ENCODE measurements at places on chromosomes 7 and 10.

- DNase-seq = peak; percentile 95
These were observed 24.5 kb upstream of the EEPD1 start for GRCh38 chr7:36128448-36129047.

DNA sequence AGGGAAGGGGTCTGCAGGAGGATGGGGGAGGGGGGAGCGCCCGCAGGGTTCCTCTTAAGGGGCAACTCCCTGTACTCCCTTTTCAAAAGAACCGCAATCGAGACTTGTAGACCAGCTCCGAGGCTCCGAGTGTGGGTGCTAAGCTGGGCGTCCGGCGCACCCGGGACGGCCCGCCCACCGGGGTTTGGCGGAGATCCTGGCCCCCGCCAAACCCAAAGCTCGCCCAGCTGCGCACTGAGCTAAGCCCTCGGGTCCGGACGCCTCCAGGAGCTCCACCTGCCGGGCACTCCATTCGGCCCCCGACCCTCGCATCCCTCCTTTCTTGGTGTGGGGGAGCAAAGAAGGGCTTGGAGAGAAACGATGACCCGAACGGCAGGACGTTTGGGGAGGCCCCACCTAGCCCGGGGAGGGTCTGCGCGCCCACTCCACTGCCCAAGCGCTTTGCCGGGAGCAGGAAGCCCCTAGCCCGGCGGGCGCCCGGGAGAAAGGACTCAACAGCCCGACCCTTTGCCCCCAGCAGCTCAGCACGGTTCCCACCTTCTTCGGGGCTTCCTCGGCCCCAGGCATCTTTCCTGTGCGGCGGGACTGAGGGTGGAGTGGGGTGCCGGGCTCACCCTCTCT is 651 bp downstream of the AFAP1L2 start:
- no peak for DNase-seq

DNA sequence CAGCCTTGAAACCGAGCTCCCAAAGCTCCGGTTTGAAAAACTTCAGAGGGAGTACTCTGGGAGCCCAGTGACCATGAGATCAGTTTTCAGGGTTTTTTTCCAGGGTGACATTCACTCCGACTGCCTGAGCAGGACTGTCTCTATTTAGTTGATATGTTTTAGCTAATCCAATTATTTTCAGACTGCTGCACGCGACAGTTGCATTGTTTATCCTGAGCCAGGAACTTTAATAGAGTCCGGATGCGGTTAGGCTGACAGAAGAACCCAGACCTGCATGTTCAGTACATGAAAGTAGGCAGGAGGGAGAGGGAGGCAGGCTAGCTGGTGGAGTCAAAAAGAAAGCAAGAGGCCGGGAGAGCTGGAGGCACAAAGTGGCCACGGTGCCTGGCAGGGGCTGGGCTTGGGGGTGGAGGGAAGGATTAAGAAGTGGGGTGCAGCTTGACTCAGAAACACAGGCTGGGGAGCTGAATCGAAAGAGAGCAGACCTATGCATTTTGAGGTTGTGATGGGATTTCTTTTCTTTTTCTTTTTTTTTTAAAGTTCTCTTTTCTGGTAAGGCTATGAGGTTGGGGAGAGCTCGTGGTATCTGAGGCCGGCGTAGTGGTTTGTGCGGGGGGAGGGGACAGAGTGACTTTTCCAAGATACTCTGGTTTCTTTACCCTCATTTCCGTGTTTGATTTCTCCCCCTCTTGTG is 5.7 kb downstream of the GATA3 start:
- DNase-seq = no peak

DNA sequence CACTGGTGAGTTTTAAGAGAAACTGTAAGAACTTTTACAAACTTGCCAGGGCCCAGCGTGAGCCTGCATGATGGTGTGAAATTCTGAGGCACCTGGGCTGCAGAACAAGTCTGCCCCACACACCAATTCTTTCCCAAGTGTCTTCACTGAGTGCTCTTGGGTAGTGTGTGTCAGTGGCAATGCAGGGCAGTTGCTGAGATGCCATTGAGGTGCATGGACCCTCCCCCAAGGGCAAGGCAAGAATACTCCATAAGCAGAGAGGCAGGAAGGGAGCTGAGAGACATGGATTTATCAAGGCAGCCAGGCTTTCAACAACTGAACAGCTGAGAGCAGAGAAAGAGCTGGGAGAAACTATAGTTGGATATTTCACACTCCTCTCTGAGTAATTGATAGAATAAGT is 801.2 kb downstream of the GRID1 start:
- DNase-seq = no peak

DNA sequence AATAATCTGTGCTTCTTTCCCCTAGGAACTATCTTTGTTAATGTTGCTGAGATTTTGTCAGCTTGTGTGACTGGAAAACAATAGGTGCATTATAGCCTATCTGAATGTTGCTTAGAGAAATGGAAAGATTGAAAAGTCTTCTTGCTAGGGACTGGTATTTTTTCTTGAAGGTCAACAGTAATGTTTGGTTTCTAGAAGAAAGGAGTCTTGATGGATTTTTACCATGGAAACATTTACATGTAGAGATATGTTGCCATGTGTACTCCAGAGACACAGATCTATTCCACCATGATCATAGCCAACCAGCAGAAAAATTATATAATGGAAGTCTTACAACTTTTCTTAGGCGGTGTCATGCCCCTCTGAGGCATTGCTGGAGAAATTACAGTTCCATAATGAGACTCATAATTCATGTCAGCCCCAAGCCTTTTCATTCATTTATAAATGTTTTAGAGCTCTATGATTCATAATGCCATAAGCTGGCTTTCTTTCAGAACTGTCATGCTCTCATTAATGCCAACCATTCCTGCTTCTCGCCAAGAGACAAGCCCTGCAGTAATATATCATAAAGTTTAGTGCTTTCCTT is 175.1 kb upstream of the PTPRZ1 start:
- no peak for DNase-seq

- DNase-seq = no peak
These were observed 524.4 kb downstream of the SUGCT start for GRCh38 chr7:40659231-40659630.

GRCh38 chr10:93274419-93274818 is 200.7 kb downstream of the CYP26A1 start:
- no peak for DNase-seq

- DNase-seq = no peak
These were observed 3.6 kb downstream of the SFXN4 start for GRCh38 chr10:119161680-119162451.

DNA sequence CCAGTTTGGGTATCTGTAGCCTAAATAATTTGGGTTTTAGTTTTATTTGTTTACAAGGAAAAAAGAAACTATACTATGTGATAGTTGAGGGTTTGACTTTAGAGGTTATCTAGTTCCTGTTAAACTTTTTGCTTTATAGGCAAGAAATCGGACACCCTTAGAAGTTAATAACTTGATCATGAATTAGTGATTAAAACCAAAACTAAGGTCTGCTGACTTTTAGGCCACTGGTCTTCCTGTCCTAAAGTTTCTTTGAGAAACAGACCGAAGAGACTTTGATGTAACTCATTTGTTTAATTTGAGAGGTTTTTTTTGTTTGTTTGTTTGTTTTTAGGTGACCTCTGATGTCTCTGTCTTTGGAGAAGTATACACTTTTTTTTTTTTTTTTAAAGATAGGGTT is 59.7 kb downstream of the PHTF2 start:
- no peak for DNase-seq

DNA sequence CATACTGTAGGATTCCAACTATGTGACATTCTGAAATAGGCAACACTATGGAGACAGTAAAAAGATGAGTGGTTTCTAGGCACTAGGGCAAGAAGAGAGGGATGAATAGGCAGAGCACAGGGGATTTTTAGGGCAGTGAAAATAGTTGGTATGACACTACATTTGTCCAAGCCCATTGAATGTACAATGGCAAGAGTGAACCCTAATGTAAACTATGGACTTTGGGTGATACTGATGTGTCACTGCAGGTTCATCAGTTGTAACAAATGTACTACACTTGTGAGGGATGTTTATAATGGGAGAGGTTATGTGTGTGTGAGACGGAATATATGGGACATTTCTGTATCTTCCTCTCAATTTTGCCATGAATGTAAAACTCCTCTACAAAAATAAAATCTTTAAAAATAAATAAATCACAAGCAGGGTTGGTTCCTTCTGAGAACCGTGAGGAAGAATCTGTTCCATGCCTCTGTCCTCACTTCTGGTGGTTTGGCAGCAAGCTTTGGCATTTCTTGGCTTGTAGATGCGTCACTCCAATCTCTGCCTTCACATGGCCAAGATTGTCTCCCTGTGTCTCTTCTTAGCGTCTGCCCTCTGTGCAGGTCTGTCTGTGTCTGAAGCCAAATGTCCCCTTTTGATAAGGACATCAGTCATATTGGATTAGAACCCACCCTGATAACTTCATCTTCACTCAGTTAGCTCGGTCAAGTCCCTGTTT is 83.1 kb upstream of the AGBL3 start:
- DNase-seq = no peak

DNA sequence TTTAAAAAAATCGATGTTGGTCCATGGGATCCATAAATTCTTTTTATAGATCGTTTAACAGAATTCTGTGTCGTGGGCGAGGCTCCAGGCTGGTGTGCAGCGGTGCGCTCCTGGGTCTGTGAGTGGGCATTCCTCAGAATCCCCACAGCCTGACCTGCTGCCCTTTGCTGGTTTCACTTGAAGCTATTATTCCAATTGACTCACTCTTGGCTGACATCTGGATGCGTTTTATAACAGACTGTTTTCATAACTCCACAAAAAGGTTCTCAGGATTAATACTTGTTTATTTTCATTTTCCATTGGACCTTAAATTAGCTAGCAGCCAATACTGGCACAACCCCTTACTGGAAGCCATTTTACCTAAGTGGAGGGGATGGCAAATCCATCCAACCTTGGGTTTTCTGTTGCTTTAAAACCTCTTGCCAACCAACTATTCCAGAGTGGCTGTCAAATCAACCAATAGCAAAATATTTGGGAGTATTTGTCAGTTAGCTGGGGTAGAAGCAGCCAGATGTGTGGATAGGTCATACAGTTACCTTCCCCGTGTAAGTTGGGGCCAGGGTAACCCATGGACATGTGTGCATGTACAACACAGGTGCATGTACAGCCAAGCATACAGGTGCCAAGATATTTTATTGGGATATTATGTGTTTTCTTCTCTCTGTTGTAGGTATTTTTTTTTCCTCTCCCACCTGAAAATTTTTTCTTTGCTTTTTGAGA is 160.7 kb upstream of the ZNF32 start:
- DNase-seq = no peak

GRCh38 chr7:17971411-17971810 is 31.1 kb upstream of the SNX13 start:
- DNase-seq = no peak
